ENCODE measurements at places on chromosomes 7 and 10.

- no peak for DNase-seq
These were observed 53.6 kb downstream of the VIPR2 start for GRCh38 chr7:159091041-159091440.

DNA sequence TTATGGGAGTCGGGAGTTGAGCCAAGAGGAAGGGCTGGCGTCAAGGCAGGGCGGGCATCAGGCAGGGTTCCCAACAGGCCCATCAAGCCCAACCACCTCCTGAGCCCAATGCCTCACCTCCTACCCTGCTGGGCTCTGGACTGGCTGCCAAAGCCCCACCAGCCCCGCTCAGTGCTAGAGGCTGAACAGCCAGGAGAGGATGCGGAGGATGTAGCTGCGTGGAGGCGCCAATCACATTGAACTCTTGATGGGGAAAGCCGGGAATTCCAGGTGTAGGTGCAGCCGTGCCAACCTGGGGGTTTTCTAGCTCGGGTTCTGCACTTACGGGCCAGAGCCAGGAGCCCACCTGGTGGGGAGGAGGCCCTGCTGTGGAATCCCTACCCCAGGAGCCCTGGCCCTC, 12.9 kb downstream of the ATP5MF start:
- DNase-seq = no peak

GRCh38 chr7:1666823-1667565, 3.1 kb upstream of the ELFN1 start:
- no peak for DNase-seq

DNA sequence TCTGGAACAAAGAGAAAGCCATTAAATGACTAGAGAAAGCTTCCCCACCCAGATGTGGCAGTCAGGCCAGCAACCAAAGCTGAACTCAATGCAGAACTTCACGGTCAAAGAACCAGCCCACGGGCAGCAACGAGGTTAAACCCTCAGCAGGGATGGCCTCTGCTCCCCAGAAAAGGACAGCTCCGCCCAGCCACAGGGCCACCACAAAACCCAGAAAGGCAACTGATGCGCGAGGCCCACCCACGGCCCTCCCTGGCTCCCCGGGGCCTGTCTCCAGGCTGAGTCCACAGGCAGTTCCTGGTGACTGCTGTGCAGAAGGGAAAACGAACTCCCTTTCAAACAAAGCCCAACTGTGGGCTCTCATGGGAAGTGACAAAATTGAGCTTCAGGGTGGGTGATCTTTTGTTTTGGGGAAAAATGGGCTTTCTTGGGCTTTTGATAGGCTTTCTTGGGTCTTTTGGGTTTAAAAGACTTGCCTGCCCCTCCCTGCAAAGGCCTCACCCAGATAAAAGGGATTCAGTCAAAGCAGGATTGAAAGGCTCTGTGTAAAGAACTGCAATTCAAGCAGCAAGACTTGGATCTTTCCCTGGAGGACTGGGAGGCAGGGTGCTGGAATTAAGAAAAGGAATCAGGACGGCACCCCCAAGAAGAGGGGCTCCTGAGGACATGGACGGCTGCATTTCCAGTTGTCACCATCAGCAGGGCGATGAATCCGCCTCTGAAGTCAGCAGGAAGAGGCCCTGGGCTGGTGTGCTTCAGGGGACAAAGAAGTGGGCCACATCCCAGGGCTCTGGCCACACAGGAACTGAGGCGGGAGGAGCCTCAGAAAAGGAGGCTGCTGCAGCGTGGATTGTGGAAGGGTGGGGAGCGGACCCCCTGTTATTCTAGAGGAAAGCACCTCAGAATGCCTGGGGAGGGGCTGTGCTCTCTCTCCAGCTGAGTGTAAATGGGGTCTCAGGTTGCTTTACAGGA, 209.9 kb downstream of the USP6NL start:
- DNase-seq = no peak

DNA sequence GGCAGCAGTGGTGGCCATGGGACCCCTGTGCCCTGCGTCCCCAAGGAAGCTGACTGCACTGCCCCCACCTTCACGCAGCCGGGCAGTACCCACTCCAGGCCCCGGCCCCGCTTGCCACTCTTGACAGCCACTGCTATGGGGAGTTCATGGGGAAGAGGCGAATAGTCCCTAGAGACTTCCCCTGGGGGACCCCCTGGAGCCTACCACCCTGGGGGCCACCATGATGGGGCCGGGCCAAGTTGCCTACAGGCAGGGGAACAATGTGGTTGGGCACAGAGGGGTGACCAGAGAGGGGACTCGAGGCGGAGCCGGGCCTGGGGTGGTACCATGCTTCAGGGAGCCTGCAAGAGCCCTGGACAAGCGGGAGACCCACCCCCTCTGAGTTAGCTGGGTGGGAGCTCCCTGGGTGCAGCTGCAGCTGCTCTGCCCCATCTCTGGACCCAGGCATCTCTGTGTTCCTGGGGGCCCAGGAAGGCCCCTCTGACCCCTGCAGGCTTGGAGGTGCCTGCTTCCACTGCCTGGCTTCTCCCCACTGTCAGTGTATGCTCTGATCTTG, 567.6 kb downstream of the GRM8 start:
- DNase-seq = no peak

DNA sequence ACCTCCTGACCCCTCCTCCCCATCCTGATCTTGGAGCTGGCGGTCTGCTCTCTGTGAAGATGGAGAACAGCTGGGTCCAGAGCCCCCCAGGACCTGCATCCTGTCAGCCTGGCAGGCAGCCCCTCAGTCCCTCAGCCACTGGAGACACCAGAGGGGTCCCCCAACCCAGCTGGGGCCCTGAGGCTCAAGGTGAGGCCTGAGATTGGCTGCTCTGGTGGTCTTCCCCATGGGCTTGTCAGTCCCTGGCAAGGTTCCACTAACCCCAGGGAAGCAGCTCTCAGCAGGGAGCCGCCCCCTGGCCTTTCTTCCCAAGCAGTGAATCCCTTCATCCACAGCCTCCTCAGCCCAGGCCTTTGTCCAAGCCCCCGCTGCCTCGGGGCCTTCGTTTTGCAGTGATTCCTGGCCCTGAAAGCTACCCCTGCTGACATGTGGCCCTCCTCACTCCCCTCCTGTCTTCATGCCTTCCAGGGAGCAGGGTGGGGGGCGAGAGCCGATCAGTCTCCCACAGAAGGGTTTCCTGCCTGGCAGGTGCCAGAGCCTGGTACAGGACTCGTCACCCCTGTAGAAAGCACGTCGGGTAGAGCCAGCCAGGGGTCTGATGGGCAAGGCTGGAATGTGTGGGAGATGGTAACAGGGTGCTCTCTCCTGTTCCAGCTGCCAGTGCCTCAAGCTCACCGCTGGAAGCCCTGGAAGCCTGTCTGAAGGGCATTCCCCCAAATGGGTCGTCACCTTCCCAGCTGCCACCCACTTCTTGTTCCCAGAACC, 48.5 kb downstream of the ZNF467 start:
- DNase-seq = no peak

DNA sequence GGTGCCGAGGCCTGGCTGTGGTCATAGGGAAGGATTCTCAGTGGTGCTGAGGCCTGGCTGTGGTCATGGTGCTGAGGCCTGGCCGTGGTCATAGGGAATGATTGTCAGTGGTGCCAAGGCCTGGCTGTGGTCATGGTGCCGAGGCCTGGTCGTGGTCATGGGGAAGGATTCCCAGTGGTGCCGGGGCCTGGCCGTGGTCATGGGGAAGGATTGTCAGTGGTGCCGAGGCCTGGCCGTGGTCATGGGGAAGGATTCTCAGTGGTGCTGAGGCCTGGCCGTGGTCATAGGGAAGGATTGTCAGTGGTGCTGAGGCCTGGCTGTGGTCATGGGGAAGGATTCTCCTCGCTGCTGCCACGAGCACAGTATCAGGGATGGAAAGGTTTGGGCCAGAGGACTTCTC, 327.3 kb downstream of the ADARB2 start:
- DNase-seq = no peak

GRCh38 chr7:132755538-132756483, 179.5 kb upstream of the PLXNA4 start:
- DNase-seq = no peak

- DNase-seq = no peak
These were observed 11.3 kb upstream of the TSPAN15 start for GRCh38 chr10:69439813-69440506.

GRCh38 chr10:7337431-7338171, 73.2 kb downstream of the SFMBT2 start:
- DNase-seq = peak; percentile 27

DNA sequence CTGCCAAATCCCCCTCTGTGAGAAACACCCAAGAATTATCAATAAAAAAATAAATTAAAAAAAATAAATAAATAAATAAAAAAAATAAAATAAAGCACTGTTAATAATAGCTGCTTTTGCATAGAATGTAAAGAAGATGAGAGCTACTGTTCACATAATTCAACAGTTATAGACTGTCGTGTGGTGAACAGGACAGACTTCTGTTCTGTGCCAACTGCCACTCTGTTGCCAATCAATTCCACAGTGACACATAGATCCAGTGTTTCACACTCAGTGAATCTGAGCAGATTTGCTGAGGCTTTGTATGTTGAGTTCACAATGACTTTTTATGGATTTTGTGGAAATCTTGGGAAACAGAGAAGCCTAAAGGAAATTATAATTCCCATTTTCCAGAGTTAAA, 14.9 kb downstream of the ARHGAP19 start:
- DNase-seq = no peak

DNA sequence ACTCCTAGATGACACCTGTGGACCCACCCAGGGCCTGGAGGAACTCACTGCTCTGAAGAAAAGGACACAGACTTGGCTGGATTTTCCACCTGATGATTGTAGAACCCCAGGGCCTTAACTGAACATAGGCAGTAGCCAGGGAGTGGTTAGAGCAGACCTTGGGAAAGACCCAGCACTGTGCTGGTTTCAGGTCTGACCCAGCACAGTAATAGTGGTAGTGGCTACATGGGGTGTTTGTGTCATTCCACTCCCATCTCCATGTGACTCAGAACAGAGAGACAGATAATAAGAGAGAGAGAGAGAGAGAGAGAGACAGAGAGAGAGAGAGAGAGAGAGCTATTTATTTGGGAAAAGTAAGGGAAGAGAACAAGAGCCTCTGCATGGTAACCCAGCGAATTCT, 239.1 kb upstream of the MEOX2 start:
- no peak for DNase-seq

GRCh38 chr7:138825049-138825721, 27.2 kb upstream of the ATP6V0A4 start:
- no peak for DNase-seq

DNA sequence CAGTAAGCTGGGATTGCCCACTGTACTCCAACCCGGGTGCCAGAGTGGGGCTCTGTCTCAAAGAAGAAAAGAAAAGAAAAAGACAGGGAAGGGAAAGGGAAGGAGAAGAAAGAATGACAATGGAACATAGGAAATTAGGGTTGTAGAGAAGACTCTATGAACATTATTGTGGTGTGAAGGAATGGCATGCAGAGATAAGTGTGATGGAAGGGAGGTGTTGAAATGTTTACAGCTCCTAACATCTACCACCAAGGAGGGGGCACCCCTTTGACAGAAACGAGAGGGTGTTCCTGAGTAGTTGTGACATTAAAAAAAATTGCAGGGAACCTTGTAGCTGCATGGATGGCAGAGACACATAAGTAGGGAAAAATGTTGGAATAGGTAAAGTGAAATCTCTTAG, 27.5 kb downstream of the AUTS2 start:
- DNase-seq = no peak

- DNase-seq = no peak
These were observed 476.2 kb upstream of the GALNT17 start for GRCh38 chr7:70655694-70656093.

All from kidney capillary endothelial cell (primary cell).